ENCODE measurements at places on chromosomes 5 and 9. TPM values are rescaled to one million over a fixed set of nuclear protein-coding genes. Genes with fewer than 3 reads are reported as not detected.

The PCDHB8 gene
- total RNA-seq = not detected

- DNase-seq = no peak
Observed at GRCh38 chr5:78471896-78472295, 111.5 kb downstream of the SCAMP1 start.

- peak; percentile 75 for DNase-seq
Observed at GRCh38 chr9:114291064-114291474, 31.8 kb upstream of the ORM1 start.

DNA sequence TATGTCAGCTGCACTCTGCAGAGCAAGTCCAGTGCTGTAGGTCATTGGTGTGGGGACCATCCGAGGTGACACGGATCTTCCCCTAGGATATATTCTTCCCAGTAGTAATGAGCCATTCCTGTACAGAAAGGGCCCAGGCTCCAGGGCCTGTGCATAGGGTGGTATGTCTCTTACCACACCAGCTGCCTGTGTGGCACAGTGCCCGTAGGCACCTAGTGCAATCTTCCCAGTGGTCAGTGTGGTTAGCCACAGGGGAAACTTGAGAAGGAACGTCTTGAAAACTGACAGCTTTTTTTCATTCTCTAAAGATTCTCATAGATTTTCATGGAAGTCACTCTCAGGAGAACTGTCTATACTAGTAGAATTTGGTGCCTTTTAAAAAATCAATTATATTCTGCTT, 39.8 kb downstream of the CYSTM1 start:
- DNase-seq = peak; percentile 38

DNA sequence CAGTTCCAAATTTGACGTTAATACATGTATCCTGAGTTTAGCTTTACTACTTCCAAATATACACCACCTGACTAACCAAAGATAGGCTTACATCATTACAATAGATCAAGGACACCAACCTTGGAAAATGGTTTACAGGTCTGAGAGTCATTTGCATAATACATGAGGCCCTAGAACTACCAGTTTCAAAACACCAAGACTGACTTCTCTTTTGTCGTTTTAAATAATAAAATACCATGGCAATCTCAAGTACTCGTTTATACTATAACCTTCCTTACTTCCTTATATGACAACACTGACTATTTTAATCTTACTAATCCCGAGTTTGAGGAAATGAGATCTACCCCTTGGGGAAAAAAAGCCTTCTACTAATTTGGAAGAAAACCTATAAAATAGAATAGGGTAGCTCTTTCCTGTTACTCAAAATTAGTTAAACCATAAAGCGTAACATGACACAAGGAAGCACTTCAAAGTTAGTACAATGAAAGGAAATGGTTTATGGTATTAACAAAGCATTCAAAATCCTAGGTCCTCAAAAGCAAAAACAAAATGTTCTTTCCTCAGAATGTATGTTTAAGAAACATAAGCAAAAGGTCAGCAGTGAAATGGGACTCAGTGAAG, 42.1 kb downstream of the UBQLN1 start:
- no peak for DNase-seq

- no peak for DNase-seq
Observed at GRCh38 chr5:1041225-1042143, 32.9 kb downstream of the NKD2 start.

DNA sequence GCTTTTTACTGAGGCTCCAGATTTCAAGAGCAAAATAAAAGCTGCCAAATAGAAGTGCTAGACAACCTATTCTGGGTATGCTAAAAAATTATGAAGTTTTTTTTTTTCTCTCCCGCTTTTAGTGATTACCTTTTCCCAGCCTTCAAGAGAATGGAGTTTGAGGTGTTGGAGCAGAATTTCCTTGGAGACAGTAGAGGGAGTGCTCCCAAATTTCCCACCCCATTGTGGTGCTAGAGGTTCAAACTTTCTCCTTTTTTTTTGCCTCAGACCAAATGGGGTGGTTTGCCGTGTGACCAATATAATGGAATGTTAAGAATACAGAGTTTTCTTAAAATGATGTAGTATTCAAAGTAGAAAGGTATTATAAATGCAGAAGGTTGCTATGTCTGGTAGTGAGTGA, 244.2 kb upstream of the RIOK2 start:
- no peak for DNase-seq

DNA sequence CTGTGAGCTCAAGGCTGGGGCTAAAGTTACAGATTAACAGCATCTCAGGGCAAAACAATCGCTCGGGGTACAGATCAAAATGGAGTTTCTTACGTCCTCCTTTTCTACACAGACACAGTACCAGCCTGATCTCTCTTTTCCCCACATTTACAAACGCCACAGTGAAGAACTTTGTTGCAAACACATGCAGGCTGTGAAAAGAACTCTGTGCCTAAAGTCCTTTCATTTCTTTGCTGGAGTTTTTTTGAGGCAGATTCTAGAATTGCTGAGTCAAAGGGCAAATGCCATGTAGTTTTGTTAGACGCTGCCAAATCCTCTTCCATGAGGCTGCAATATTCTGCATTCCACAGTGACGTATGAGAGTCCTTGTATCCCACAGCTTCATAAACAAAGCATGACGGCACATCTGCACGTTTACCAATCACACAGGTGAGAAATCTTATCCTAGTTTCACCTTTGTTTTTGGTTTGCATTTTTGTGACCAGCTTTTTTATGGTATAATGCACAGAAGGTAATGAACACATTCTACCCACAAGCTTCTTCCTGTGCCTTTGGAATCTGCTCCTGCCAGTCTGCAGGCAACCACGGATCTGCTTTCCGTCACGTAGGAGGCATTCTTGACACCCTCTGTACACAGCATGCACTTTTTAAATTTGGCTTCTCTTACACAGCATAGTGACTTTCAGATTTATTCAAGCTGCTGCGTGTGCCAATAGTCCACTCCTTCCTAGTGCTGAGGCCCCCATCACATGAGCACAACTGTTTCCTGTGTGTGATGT, 44.6 kb upstream of the LPCAT1 start:
- DNase-seq = no peak

GRCh38 chr5:150305095-150305494, 2.4 kb upstream of the ARSI start:
- DNase-seq = no peak

DNA sequence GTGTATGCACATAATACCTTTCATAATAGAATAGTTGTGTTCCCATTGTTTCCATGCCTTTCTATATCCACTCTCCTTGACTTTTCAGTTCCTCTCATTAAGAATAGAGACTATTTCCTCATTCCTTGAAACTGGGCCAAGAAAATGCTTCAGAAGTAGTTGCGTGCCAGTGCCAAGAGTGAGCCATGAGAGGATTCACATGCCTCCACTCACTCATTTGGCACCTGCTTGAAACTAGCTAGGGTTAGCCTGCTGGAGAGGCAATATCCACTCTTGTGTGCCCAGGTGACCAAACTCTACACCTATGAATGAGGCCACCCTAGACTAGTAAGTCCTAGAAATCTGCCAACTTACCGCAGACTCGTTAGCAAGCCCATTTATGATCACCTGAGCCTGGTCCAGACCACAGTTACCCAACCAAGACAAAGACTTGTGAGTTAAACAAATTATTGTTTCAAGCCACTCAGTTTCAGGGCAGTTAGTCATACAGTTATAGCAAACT, 276.3 kb downstream of the EPB41L4A start:
- no peak for DNase-seq

- DNase-seq = no peak
Observed at GRCh38 chr5:142461028-142461590, 136.3 kb upstream of the SPRY4 start.

- no peak for DNase-seq
Observed at GRCh38 chr9:83656032-83656680, 33.2 kb downstream of the IDNK start.

The FOXD4L4 gene
- 0.41 TPM for total RNA-seq

GRCh38 chr9:13137426-13137825, 142.1 kb downstream of the MPDZ start:
- no peak for DNase-seq

The PCDHGA12 gene
- 4.4 TPM for total RNA-seq

DNA sequence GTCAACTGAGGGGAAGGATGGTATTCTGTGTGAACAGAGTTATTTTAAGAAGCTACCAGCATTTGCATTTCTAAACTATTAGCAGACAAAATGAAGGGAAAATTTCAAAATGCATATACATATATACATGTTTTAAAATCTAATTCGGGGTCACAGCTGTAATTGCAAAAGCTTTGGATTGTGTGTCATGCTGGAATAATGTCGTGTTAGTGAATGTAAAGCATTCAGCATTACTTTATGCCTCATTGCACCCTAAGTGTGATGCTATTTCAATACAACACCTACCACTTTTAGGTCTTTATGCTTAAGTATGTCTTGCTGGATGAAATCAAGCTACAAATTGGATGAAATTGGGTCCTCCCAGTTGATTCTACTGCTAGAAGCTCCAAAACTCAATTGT, 687.6 kb upstream of the MEF2C start:
- DNase-seq = no peak

GRCh38 chr9:3746296-3747275, 220.8 kb upstream of the RFX3 start:
- no peak for DNase-seq

The IFNA13 gene
- not detected for total RNA-seq

The IL4 gene
- not detected for total RNA-seq

GRCh38 chr9:14159440-14160216, 154.3 kb downstream of the NFIB start:
- DNase-seq = no peak

DNA sequence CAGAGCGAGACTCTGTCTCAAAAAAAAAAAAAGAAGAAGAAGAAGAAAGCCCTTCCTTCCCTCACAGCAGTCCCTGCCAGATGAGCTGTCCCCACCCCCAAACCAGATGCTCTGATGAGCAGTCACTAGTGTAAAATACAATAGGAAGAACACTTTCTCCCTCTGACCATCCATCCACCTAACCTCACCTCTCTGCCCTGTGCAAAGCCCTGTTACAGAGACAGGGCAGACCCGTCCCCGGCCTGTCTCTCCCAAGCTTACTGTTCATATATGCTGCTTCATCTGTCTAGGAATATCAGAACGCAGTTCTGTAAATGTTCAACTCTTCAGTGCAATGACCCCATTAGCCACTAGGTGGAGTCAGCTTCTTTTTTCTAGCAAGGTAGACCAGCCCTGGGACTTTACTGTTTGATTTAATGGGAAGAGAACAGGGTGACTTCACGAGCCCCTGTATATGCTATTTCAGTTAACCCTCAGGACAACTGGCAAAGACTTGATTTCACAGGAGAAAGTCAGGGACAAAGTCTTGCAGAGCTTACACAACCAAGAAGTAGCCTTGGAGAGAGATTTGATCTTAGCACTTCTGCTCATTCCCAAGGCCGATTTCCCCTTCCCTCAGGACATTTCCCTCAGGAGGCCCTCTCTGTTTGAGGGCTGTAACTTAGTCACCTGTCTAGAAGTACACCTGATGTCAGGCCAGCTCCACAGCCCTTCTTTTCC, 14.9 kb upstream of the FGFR4 start:
- DNase-seq = peak; percentile 81

GRCh38 chr9:127502706-127503378, 51.5 kb downstream of the LRSAM1 start:
- no peak for DNase-seq

The CCNJL gene
- total RNA-seq = 23.9 TPM

The KIF24 gene
- 0.37 TPM for total RNA-seq

DNA sequence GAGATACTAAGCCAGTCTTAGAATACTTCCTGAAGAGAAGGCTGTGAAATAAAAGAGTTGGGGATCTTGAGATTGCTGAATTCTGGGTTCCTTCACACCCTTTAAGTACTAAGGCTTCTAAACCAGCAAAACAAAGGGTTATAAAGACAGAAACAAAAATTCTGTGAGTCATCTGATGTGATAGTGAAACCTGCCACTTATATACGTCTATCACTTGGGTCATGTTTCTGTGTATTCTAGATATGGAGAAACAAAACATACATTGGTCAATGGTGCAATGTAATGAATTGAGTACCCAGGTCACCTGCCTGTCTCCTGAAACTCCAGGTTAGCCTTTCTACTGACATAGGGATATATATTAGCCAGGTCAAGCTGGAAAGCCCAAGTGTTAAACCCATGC, 319.3 kb upstream of the GRAMD2B start:
- no peak for DNase-seq

DNA sequence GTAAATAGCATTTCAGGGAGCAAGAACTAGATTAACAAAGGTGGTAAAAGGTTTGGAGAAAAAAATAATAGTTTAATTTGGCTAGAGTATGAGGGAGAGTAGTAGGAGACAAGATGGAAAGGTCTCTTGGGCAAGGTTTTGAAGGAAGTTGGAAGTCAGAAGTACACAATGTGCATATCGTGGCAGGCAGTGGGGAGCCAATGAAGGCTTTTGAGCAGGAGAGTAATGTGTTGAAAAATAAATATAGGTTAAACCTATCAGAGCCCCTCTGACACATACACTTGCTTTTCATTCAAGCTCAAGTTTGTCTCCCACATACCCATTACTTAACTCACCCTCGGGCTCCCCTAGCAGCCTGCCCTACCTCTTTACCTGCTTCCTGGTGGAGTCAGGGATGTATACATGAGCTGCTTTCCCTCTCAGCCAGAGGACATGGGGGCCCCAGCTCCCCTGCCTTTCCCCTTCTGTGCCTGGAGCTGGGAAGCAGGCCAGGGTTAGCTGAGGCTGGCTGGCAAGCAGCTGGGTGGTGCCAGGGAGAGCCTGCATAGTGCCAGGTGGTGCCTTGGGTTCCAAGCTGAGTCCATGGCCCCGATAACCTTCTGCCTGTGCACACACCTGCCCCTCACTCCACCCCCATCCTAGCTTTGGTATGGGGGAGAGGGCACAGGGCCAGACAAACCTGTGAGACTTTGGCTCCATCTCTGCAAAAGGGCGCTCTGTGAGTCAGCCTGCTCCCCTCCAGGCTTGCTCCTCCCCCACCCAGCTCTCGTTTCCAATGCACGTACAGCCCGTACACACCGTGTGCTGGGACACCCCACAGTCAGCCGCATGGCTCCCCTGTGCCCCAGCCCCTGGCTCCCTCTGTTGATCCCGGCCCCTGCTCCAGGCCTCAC, at the start of gene CA9:
TSS of gene CA9 (plus strand) at position 797 of the 893 bp plus-strand sequence. CDS start at position 829, 32 bp downstream.
- DNase-seq = peak; percentile 49

The SPAAR gene
- not detected for total RNA-seq

The TERT gene
- total RNA-seq = not detected

DNA sequence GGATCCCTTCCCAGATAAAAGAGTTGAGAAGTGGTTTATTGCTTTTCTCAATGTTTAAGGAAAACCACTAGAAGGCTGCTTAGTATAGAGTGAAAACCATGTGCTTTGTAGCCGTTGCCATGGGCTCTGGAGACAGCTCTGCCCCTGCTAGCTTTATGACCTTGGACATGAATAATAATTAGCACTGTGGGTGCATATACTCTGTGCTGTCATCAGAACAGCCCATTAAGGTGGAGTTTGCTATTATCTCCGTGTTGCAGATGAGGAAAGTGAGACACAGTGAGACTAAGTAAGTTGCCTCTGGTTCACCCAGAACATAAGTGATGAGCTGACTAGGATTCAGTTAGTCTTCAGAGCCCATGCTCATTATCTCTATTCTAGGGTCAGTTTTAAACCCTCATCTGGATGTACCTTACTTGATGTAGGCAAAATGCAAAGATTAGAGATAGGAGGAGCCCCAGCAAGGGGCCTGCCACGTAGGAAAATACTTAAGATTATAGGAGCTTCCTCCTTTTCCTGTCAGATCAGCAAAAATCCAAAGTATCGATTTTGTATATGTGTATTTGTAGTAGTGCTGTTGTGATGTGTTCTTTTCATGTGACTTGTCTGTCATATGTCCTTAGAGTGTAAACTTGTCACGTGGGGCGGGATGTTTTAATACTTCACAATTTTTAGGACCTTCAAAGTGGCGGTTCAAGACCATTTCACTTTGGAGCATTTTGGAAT, 102.5 kb downstream of the TLE4 start:
- no peak for DNase-seq

The PCDHB12 gene
- total RNA-seq = 0.79 TPM

GRCh38 chr5:150121448-150122157, 34.0 kb downstream of the PDGFRB start:
- no peak for DNase-seq
